Iris pigment epithelial cell (primary cell): ENCODE measurements at places on chromosomes 3 and 15.

- no peak for DNase-seq
Observed at GRCh38 chr15:57455929-57456328, 79.6 kb downstream of the CGNL1 start.

- peak; percentile 75 for DNase-seq
Observed at GRCh38 chr3:44476181-44476611, 1.3 kb downstream of the ZNF445 start.

DNA sequence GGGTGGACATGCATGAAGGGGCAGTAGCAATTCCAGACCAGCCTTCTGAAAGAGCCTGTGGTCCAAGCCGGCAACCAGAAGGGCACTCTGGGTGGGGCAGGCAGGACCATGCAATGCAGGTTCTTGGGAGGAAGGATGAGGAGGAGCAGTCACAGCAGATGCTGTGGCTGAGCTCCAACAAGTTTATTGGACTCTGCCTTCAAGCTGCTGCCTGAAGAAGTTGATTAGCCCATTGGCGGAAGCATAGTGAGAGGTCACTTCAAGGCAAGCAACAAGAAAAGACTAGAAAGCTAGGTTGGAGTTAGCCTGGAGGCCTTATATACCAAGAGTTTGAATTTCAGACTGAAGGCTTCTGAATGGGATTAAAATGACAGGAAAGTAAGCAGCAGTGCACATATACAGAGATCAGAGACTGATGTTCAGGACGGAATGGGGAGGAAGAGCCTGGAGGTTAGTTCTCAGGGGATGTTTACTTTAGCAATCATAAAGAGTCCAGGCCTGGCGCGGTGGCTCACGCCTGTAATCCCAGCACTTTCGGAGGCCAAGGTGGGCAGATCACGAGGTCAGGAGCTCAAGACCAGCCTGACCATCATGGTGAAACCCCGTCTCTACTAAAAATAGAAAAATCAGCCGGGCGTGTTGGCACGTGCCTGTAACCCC, 39.9 kb downstream of the SFMBT1 start:
- no peak for DNase-seq

GRCh38 chr3:159919873-159920272, 68.8 kb upstream of the IL12A start:
- peak; percentile 76 for DNase-seq

- no peak for DNase-seq
Observed at GRCh38 chr3:56919137-56919796, 117.5 kb upstream of the ARHGEF3 start.

DNA sequence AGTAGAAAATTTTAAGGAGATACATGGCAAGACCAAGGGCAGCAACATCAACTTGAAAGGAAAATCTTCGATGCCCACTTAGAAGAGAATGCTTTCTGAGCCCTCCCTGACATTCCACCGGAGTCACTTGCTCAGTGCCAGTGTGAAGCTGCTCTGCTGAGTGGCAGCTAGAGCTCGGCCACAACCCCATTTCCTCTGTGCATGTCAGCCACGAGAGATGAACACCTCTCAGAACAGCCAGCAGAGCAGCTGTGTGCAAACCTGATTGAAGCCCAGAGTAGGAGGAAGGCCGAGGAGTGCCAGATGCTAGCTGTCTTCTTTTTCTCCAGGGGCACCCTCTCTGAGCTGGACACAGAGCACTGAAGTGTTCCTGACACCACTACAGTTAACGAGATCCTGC, 12.2 kb downstream of the TARS3 start:
- DNase-seq, result no peak

GRCh38 chr3:11915621-11916424, 69.1 kb upstream of the TAMM41 start:
- DNase-seq, result no peak

DNA sequence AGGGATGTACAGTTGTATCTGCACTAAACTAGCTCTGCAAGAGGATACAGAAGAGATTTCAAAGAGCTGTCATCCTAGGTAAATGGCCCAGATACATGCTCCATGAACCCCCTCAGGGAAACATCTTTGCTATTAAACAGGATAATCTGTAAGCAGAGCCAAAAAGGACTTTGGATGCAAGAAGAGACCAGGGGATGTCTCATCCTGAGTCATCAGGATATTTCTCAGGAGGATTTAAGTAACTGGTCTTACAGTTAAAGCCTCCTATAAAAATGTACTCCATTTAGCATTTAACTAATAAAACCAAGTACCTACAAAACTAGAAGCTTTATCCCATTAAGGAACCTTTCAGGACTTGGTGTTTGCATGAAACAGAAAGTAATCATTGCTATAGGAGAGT, 48.2 kb upstream of the PHLDB2 start:
- DNase-seq, result peak; percentile 92

DNA sequence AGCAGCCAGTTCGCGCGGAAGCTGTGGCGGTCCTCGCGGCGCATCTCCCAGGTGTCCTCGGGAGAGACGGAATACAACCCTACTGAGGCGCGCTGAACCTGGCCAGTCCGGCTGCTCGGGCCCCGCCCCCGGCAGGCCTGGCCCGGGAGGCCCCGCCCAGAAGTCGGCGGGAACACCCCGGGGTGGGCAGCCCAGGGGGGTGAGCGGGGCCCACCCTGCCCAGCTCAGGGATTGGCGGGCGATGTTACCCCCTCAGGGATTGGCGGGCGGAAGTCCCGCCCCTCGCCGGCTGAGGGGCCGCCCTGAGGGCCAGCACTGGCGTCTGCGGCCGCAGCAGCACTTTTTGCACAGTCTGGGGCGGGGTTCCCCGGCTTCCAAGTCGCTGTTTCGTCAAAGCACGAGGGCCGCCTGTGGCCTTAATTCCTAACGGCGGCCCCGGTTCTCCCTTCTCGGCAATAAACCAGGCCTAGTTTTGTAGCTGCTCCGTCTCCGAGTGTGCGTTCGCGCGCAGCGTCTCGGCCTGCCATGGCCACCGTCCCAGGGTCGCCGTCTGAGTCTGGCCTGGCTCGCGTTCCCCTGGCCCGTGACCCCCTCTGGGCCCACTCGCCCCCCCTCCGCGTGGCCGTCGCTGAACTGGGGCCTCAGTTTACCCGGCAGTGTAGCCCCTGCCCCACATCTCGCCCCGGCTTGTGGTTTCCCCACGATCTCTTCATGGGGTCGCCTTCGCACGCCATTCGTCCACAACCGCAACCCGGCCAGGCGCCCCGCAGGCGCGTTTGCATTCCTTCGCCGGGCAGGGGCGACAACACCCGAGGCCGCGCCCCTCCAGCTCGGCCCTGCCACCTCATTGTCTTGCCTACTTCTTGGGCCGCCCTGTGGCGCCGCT, 30.0 kb downstream of the NBEAL2 start:
- peak; percentile 96 for DNase-seq

- DNase-seq, result no peak
Observed at GRCh38 chr3:71873093-71873611, 88.2 kb upstream of the PROK2 start.

DNA sequence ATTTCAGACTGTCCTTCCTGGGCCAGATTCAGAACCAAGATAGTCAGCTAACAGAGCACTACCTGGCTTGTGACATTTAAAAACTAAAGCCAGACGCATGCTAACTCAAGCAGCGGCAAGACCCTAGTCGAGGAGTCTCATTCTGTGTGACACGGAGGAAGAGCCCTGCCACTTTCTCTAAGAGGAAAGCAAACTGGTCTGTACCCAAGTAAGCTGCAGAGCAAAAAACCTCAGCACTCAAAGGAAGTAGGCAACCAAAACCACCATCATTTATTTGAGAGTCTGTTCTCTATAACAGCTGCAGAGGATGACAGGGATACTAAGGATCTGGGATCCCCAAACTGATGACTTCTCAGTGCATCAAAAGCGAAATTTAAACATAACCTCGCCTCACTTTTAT, 152.1 kb downstream of the OSBPL10 start:
- DNase-seq, result no peak

- DNase-seq, result peak; percentile 24
Observed at GRCh38 chr3:110680450-110680849, 391.2 kb upstream of the NECTIN3 start.

GRCh38 chr3:42711491-42712343, 9.1 kb upstream of the HHATL start:
- DNase-seq, result no peak

- DNase-seq, result no peak
Observed at GRCh38 chr15:65938604-65939003, 69.3 kb downstream of the RAB11A start.

DNA sequence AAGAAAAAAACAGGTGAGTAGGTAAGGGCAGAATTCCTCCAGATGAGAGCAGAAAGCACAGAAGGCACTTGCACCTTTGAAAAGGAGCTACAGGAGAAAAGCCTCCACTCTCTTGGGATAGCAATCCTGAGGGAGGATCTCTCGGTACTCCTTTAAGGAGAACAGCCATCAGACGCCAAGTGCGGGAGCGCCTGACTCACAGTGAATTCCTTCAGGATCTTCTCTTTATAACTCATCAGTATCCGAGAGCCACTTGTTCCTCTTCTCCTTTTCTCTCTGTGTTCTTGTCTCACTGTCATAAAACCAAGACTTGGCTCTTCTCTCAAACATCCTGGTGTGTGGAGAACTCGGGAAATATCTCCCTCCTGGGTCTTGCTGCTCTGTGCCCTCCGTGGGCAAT, 10.1 kb upstream of the GOLGA8J start:
- no peak for DNase-seq

- no peak for DNase-seq
Observed at GRCh38 chr15:77764095-77764494, 131.4 kb upstream of the LINGO1 start.

DNA sequence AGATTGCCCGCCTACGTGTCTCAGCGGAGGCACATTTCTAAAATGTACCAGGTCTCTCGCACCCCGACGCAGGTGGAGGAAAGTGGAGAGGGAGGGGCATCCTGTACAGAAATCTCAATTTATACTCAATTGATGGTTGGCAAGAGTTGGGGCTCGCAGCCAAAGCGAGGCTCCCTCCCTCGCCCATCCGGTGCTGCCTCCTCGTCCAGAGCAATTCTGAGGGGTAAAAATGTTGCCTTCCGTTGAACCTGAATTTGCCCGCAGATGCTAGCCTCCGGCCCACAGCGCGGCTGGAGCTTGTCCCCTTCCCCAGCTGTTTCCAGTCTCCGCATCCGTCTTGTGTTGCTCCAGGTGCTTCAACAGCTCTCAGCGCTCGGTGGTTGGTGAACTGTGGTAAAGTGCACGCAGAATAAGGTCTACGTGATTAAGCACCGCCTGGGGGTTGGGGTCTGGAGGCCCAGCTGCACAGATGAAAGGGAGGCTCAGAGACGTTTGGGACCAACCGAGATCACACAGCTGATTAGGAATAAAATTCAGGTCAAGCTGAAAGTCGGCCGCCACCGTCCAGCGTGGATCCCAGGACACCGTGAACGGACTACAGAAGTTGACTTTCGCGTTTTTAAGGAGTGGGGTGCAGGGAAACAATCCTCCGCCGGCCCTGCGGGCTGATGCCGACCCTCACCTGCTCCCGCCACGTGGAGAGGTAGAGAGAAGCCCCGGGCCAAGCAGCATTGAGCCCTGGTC, 846 bp upstream of the POLG start:
- DNase-seq, result no peak

GRCh38 chr3:148202386-148202785, 495.3 kb upstream of the AGTR1 start:
- no peak for DNase-seq

- DNase-seq, result no peak
Observed at GRCh38 chr15:77604973-77605372, 27.7 kb downstream of the LINGO1 start.

GRCh38 chr3:122366379-122366749, 16.7 kb downstream of the MIX23 start:
- DNase-seq, result no peak

DNA sequence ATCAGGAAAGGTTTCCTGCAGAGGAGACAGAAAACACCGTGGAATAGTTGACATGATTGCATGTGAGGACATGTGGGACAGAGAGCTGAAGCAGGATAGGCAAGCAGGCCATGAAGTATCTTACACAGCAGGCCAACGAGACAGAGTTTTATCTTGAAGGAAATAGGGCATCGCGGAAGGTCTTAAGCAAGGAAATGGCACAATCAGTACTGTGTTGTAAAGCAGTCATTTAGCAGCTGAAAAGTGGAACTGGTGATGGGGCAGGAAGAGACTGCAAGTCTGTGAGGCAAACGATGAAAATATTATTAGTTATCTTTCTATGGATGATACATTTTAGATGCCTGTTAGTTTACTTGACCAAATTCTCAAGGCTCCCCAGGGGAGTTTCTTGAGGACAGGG, 535.1 kb downstream of the SOX2 start:
- no peak for DNase-seq

DNA sequence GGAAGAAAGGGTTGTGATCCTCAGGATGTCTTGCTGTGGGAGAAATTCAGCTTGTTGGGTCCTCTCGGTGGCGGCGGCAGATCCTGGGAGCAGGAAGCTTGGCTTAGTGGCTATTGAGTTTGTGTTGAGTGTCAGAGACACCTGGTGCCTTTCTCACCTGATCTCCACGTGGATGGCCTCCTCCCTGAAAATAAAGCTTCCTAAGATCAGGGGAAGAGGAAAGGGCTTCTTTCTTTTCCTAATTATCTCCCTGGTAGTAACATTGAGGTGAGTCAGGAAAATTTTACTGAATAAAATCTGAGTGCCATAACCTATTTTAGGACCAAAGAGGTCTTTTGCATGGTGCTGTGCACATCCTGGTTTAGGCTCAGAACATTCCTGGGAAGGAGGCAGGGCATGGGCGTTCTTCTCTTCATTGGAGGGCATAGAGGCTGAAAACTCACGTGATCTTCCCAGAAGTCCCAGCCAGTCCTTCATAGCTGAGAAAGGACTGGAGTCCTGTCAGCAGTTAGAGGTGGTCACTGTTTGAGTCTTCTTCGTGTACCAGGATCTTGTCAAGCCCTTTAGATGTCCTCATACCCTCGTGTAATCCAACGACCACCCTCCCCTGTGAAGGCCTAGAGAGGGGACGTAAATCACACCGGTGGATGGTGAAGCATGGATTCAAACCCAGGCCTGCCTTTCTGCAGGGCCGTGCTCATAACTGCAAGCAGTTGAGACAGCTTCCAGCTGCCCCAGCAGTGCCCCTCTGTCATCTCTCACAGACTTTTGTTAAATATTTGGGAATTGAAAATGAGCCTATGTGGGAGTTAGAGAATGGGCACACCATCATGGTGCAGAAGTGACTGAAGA, 1.1 kb downstream of the CMTM8 start:
- DNase-seq, result no peak

- peak; percentile 65 for DNase-seq
Observed at GRCh38 chr3:142237891-142238290, 12.5 kb upstream of the GK5 start.

GRCh38 chr3:184234224-184234623, 4.8 kb downstream of the VWA5B2 start:
- DNase-seq, result peak; percentile 89

GRCh38 chr15:73196113-73196512, 143.8 kb downstream of the NEO1 start:
- DNase-seq, result no peak

DNA sequence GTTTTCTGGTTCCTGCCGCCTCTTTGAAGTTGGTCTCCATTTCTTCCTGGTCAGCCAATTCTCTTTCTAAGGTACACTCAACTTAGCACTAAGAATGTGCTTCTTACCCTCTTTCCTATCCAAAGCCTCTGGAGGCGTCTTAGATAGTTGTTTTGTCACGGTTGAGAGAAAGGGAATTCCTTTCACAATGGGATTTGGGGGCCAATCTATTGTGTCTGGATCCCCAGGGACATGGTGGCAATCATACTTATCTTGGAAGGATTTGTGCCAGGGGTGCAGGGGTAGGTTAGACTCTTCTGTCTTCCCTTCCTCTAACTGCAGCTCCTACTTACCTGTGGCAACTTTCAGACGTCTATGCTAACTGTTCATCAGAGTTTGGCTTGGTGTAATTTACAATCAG, 287.1 kb downstream of the SOX2 start:
- no peak for DNase-seq
